ENCODE measurements at places on chromosomes 6 and 20.

DNA sequence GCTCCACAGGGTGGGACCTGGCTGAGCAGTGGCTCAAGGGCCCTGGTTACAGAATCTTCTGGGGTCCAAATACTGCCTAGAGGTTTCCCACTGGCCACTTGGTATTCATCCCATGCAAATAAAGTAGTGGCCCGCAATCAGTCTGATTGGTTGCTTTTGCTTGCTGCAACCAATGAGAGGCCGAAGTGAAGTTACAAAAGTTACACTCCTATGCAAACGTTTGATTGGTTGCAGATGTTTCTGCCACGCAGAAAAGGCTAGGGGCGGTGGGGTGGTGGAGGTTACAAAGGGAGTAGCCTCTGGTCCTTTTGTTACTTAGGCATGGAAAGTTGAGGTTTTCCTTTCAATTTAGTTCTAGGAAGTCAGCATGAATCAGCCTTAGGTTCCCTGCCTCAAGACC is 3.6 kb upstream of the NHLRC1 start:
- DNase-seq: no peak

- no peak for DNase-seq
These were observed 23.7 kb upstream of the ADGRF4 start for GRCh38 chr6:47674673-47675072.

- peak; percentile 97 for DNase-seq
These were observed 183.0 kb downstream of the THBS2 start for GRCh38 chr6:169070506-169071176.

- no peak for DNase-seq
These were observed 42.3 kb upstream of the MRPS10 start for GRCh38 chr6:42259841-42260395.

- peak; percentile 65 for DNase-seq
These were observed 945 bp downstream of the TENT5A start for GRCh38 chr6:81751388-81752083.

DNA sequence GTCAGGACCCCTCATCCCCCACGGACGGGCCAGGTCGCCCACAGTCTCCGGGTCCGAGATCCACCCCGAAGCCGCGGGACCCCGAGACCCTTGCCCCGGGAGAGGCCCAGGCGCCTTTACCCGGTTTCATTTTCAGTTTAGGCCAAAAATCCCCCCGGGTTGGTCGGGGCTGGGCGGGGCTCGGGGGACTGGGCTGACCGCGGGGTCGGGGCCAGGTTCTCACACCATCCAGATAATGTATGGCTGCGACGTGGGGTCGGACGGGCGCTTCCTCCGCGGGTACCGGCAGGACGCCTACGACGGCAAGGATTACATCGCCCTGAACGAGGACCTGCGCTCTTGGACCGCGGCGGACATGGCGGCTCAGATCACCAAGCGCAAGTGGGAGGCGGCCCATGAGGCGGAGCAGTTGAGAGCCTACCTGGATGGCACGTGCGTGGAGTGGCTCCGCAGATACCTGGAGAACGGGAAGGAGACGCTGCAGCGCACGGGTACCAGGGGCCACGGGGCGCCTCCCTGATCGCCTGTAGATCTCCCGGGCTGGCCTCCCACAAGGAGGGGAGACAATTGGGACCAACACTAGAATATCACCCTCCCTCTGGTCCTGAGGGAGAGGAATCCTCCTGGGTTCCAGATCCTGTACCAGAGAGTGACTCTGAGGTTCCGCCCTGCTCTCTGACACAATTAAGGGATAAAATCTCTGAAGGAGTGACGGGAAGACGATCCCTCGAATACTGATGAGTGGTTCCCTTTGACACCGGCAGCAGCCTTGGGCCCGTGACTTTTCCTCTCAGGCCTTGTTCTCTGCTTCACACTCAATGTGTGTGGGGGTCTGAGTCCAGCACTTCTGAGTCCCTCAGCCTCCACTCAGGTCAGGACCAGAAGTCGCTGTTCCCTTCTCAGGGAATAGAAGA is 978 bp downstream of the HLA-A start:
- no peak for DNase-seq

DNA sequence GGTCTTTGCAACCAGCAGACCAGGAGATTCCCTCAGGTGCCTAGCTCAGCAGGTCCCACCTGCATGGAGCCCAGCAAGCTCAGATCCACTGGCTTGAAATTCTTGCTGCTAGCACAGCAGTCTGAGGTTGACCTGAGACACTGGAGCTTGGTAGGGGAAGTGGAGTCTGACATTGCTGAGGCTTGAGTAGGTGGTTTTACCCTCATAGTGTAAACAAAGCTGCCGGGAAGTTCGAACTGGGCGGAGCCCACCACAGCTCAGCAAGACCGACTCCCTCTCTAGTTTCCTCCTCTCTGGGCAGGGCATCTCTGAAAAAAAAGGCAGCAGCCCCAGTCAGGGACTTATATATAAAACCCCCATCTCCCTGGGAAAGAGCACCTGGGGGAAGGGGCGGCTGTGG is 34.3 kb downstream of the PRSS35 start:
- no peak for DNase-seq

- DNase-seq: peak; percentile 71
These were observed 2.1 kb upstream of the NRN1 start for GRCh38 chr6:6008648-6009421.

GRCh38 chr6:152206072-152206818 is 398.8 kb downstream of the ESR1 start:
- no peak for DNase-seq

GRCh38 chr6:8073758-8074157 is 9.6 kb upstream of the BLOC1S5 start:
- no peak for DNase-seq

DNA sequence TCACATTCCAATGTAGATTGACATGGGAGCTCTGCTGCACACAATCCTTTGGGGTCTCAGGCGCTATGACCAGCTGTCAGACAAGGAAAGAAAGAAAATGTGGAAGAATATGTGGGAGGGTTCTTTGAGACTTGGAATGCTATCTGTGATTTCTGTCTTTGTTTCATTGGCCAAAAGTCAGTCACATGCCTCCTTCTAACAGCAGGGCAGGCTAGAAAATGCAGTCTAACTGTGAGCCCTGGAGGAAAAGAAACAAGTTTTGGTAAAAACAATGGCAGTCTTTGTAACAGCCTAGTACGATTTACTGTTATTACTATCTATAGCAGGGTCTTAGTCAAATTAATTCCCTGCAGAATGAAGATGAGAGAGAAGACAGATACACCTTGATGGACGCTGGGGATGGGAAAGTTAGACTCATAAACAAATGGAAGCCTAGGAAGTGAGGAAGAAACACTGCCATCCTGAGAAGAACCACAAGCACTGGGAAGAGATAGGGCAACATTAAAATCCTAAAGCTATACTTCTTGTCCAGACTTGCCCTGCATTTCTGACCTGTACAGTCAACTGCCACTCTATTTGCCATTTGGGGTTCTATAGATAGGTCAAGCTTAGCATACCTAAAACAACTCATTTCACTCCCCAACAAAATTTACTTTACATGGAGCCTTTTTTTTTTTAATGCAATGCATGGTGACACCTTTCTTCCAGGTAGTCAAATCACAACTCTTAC is 833.0 kb downstream of the KIF16B start:
- no peak for DNase-seq

- no peak for DNase-seq
These were observed 31.2 kb upstream of the SHLD1 start for GRCh38 chr20:5718896-5719595.

GRCh38 chr20:60057866-60058807 is 99.9 kb downstream of the CDH26 start:
- DNase-seq: no peak

DNA sequence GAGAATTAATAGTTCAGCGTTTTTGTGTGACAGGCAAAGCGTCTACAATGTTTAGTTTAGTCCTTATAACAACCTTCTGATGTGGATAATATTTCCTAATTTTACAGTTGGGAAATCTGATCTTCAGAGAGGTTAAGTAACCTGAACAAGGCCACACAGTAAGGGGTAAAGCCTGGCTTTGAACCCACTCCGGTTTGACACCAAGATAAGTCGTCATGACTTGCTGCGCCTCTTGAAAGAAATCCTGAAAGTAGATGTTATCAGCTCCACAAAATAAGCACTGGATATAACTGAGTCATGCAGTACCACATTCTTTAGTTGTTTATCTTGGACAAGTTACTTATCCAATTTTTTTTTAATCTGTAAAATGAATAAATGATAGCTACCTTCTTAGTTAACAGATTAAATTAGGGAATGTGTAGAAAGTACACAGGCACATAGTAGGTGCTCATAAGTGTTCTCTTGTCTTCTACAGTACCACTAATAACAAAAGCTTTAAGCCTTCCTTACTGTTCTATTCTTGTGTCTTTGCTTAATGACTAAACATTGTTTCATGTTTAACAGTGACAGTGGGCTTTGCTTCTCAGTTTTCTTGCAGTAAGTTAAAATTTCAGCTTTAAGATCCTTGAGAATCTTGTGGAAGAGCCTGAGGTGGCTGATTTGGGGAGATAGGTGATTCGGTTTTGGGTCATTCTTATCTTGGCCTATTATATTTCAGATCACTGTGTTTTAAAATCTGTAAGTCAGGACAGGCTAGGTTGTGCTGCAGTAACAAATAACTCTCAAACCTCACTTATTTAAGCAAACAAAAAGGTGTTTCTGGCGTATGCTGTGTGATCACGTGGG is 2.1 kb downstream of the HIVEP1 start:
- DNase-seq: peak; percentile 74
